Uterus (tissue), 4 donors: ENCODE measurements at places on chromosomes 3 and 15.

DNA sequence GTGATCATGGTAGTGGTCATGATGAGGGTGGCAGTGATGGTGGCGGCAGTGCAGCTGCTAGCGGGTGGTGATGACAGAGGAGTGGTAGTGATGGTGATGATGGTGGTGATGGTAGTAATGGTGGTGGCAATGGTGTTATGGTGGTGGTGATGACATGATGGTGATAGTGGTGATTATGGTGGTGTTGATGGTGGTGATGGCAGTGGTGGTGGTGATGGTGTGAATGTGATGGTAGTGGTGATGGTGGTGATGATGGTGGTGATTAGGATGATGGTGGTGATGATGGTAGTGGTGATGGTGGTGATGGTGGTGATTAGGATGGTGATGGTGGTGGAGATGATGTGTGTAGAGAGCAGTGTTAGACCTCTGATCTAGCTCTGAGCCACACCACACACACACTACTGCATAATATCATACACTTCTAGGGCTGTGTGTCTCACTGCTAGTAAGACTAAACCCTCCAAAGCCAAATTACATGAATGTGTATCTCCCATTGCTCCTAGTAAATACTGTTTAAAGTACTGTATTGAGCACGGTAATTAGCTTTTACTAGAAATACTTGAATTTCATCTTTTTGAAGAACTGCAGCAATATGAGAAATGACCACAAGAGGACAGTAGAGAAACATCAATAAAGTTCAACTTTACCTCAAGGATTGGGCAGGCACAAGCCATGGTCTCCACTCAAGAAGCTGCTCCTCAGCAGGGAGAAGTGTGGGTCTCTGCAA is 28.8 kb downstream of the TMED3 start:
- H3K36me3 ChIP-seq = no peaks in the 10 kb centered on the region
- H3K27ac ChIP-seq = no peak overlapping the region
- DNase-seq = no peak
- no peak overlapping the region for H3K4me3 ChIP-seq

DNA sequence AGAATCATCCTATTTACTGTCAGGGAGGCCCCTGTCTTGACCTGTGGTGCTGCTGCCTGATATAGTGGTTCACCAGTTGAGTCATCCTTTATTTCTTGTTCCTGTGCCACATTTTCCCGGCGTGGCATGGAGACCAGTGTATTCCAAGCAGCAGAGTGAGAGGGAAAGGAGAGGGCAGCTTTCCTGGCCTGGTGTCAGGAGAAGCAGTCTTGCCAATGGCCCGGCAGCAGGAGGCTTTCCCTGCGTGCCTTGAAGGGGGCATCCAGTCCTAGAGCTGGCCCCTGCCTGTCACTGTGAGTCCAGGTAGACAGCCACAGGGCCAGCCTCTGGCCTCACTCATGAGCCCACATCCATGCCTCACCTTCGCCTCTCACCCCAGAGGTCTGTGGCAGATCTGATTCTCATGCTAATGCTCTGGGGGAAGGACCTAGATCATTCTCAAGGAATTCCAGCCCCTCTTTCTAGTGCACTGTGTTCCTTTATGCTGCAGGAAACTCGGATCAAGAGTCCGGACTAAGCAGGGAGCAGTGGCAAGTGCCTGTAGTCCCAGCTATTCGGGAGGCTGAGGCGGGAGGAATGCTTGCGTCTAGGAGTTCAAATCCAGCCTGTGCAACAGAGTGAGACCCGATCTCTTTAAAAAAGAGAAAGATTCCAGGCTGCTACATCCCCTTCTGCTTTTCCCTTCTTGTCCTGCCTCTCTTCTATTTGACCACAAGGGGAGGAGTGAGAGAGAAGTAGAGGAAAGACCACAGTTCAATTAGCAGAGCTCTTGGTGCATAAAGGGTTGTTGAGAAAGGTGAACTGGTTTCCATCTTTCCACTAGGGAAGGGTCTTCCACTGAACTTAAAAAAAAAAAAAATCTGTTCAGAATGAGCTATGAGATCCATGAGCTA is 66.8 kb upstream of the HACD2 start:
- DNase-seq = no peak
- H3K27me3 ChIP-seq = no peaks in the 10 kb centered on the region
- H3K27ac ChIP-seq = peak overlapping the region; percentile 96
- no peaks in the 10 kb centered on the region for H3K36me3 ChIP-seq
- H3K4me1 ChIP-seq = peaks cover 20% of the 10 kb centered on the region
- H3K4me3 ChIP-seq = no peak overlapping the region

GRCh38 chr3:13286873-13287272 is 133.2 kb downstream of the NUP210 start:
- no peak overlapping the region for H3K4me3 ChIP-seq
- no peaks in the 10 kb centered on the region for H3K27me3 ChIP-seq

- H3K4me1 ChIP-seq = no peaks in the 10 kb centered on the region
- DNase-seq = no peak
- H3K4me3 ChIP-seq = no peak overlapping the region
- H3K27ac ChIP-seq = no peak overlapping the region
- H3K36me3 ChIP-seq = no peaks in the 10 kb centered on the region
Observed at GRCh38 chr15:93270937-93271467, 182.0 kb upstream of the RGMA start.

- no peak overlapping the region for H3K4me3 ChIP-seq
- H3K27me3 ChIP-seq = no peaks in the 10 kb centered on the region
- H3K36me3 ChIP-seq = no peaks in the 10 kb centered on the region
- no peak for DNase-seq
Observed at GRCh38 chr15:52109559-52110451, 2.8 kb downstream of the BCL2L10 start.

- no peaks in the 10 kb centered on the region for H3K27me3 ChIP-seq
- H3K4me1 ChIP-seq = no peaks in the 10 kb centered on the region
- no peak for DNase-seq
Observed at GRCh38 chr15:45650889-45651525, 16.2 kb downstream of the SQOR start.

GRCh38 chr3:193968380-193968974 is 167.5 kb upstream of the HES1 start:
- H3K27ac ChIP-seq = no peak overlapping the region
- H3K4me1 ChIP-seq = no peaks in the 10 kb centered on the region
- no peaks in the 10 kb centered on the region for H3K36me3 ChIP-seq
- no peak overlapping the region for H3K4me3 ChIP-seq
- no peaks in the 10 kb centered on the region for H3K27me3 ChIP-seq

GRCh38 chr3:99823723-99824711 is 6.4 kb downstream of the CMSS1 start:
- no peaks in the 10 kb centered on the region for H3K27me3 ChIP-seq
- no peaks in the 10 kb centered on the region for H3K36me3 ChIP-seq
- DNase-seq = no peak
- H3K4me1 ChIP-seq = no peaks in the 10 kb centered on the region

GRCh38 chr15:95624616-95625361 is 705.7 kb upstream of the NR2F2 start:
- no peaks in the 10 kb centered on the region for H3K36me3 ChIP-seq
- H3K27me3 ChIP-seq = no peaks in the 10 kb centered on the region
- H3K27ac ChIP-seq = peak overlapping the region; percentile 25
- no peak overlapping the region for H3K4me3 ChIP-seq

DNA sequence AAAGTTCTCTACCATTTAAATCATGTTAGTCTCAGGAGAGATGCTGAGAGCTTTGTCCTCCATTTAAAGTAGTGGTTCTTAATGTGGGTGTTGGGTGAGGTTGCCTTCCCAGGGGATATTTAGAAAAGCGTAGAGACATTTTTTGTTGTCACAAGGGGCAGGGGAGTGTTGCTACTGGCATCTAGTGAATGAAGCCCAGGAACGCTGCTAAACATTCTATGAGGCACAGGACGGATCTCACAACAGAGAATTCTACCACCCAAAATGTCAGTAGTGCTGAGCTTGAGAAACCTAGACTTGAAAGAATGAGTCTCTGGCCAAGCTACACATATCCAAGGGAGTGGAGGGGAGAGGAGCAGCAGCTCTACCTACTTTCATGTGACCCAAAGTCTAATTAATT is 60.7 kb upstream of the CTNNB1 start:
- no peak for DNase-seq
- H3K36me3 ChIP-seq = no peaks in the 10 kb centered on the region
- no peak overlapping the region for H3K27ac ChIP-seq
- H3K27me3 ChIP-seq = no peaks in the 10 kb centered on the region
- no peak overlapping the region for H3K4me3 ChIP-seq

DNA sequence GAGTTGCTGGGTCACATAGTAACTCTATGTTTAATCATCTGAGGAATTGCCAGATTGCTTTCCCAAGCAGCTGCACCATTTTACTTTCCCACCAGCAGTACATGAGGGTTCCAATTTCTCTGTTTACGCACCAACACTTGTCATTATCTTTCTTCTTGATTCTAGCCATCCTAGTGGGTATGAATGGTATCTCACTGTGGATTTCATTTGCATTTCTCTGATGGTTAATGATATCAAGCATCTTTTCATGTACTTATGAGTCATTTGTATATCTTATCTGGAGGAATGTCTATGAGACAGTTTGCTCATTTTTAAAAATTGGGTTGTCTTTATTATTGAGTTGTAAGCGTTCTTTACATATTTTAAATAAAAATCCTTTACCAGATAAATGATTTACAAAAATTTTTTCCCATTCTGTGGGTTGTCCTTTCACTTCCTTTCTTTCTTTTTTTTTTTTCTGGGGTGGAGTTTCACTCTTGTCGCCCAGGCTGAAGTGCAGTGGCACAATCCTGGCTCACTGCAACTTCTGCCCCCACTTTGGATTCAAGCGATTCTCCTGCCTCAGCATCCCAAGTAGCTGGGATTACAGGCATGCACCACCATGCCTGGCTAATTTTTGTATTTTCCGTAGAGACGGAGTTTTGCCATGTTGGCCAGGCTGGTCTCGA is 8.9 kb upstream of the SGO1 start:
- no peaks in the 10 kb centered on the region for H3K36me3 ChIP-seq
- DNase-seq = no peak
- H3K4me3 ChIP-seq = no peak overlapping the region
- no peaks in the 10 kb centered on the region for H3K4me1 ChIP-seq

DNA sequence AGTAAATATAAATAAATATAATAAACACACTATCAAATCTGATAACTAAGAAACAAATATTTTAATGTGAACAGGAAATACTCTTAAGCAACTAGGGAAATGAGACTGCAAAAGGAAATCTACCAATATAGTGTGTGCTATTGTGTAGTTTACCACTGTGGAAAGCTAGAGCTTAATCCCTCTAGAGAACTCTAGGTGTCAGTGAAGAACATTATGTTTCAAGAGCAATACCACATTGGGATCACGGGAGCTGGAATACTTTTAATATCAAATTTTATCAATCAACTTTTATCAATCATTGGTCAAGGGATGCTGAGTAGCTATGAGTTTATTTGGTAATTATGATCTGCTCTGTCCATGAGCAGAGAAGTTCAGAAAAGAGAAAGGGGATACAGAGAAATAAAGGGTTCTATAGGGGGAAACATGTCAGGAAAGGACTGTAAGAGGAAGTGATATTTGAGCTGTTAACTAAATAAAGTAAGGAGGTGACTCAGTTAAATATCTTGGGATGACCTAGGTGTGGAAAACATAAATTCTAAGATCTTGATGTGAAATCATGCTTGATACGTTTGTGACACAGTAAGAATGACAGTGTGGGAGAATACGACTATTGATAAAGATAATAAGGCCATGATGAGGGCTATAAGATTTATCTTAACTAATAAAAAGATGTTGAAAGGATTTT is 762.2 kb upstream of the ALCAM start:
- no peaks in the 10 kb centered on the region for H3K4me1 ChIP-seq
- H3K4me3 ChIP-seq = no peak overlapping the region
- DNase-seq = no peak
- H3K27me3 ChIP-seq = no peaks in the 10 kb centered on the region
- H3K27ac ChIP-seq = no peak overlapping the region

GRCh38 chr15:90819390-90819789 is 49.0 kb upstream of the FURIN start:
- no peak overlapping the region for H3K4me3 ChIP-seq
- H3K27me3 ChIP-seq = no peaks in the 10 kb centered on the region
- DNase-seq = no peak
- no peaks in the 10 kb centered on the region for H3K36me3 ChIP-seq
- H3K4me1 ChIP-seq = no peaks in the 10 kb centered on the region
- no peak overlapping the region for H3K27ac ChIP-seq

GRCh38 chr3:88058306-88058580 is 562 bp downstream of the CGGBP1 start:
- peak overlapping the region; percentile 87 for H3K4me3 ChIP-seq
- no peaks in the 10 kb centered on the region for H3K4me1 ChIP-seq
- H3K27ac ChIP-seq = peak overlapping the region; percentile 97
- no peaks in the 10 kb centered on the region for H3K36me3 ChIP-seq
- DNase-seq = no peak

DNA sequence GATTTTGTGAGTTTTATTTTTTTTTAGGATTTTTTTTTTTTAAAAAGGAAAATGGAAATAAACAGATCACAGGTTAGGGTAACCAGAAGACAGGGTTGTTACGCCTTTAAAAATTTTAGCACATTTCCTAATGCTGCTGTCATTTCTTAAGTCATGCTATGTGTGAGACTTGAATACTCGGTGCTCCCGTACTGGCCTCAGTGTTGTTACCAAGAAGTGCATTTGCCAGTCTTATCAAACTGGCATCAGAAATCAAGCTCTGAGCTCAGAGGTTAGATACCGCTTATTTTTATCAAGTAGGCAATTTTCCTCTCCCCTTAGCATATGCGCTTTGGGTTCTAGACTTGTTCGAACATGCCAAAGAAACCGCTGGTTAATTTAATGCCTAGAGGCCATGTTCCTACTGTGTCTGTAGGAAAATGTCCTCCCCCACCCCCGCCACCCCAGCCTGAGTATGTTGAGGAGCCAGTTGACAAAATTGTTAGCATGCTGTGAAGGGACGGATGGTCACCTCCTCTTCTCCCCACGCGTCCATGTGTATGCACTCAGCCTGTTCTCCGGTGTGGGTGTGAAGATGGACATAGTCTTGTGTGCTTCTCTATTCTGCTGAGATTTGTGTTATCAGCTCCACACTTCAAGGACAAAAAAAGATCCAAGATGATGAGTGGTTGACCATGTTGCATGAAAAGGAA is 88.9 kb downstream of the ITPR1 start:
- H3K4me3 ChIP-seq = no peak overlapping the region
- no peak for DNase-seq
- H3K4me1 ChIP-seq = peaks cover under 1% of the 10 kb centered on the region
- no peaks in the 10 kb centered on the region for H3K36me3 ChIP-seq
- peak overlapping the region; percentile 84 for H3K27ac ChIP-seq

GRCh38 chr3:66498687-66499621 is 1.9 kb downstream of the LRIG1 start:
- no peaks in the 10 kb centered on the region for H3K27me3 ChIP-seq
- peak overlapping the region; percentile 97 for H3K4me3 ChIP-seq
- peak overlapping the region; percentile 96 for H3K27ac ChIP-seq
- H3K36me3 ChIP-seq = no peaks in the 10 kb centered on the region
- DNase-seq = no peak

GRCh38 chr15:61796056-61796455 is 264.2 kb downstream of the VPS13C start:
- no peaks in the 10 kb centered on the region for H3K27me3 ChIP-seq
- no peak overlapping the region for H3K4me3 ChIP-seq
- peaks cover 3% of the 10 kb centered on the region for H3K36me3 ChIP-seq
- DNase-seq = no peak
- no peak overlapping the region for H3K27ac ChIP-seq

- peak; percentile 57 for DNase-seq
- peak overlapping the region; percentile 52 for H3K27ac ChIP-seq
- no peaks in the 10 kb centered on the region for H3K4me1 ChIP-seq
- H3K27me3 ChIP-seq = no peaks in the 10 kb centered on the region
- H3K36me3 ChIP-seq = no peaks in the 10 kb centered on the region
Observed at GRCh38 chr3:188169830-188170455, 16.0 kb downstream of the LPP start.

- no peaks in the 10 kb centered on the region for H3K36me3 ChIP-seq
- no peaks in the 10 kb centered on the region for H3K27me3 ChIP-seq
- H3K4me1 ChIP-seq = no peaks in the 10 kb centered on the region
- no peak overlapping the region for H3K4me3 ChIP-seq
- no peak overlapping the region for H3K27ac ChIP-seq
- DNase-seq = no peak
Observed at GRCh38 chr3:2517500-2518172, 419.0 kb downstream of the CNTN4 start.
